Testis (tissue), 5 donors: ENCODE measurements at places on chromosomes 1 and 21. TPM values are rescaled to one million over a fixed set of nuclear protein-coding genes. Genes with fewer than 3 reads are reported as not detected.

GRCh38 chr1:5622412-5622811, 369.8 kb downstream of the NPHP4 start:
- H3K36me3 ChIP-seq, result no peaks in the 10 kb centered on the region
- no peak overlapping the region for H3K4me3 ChIP-seq
- H3K4me1 ChIP-seq, result no peaks in the 10 kb centered on the region
- DNase-seq, result no peak

DNA sequence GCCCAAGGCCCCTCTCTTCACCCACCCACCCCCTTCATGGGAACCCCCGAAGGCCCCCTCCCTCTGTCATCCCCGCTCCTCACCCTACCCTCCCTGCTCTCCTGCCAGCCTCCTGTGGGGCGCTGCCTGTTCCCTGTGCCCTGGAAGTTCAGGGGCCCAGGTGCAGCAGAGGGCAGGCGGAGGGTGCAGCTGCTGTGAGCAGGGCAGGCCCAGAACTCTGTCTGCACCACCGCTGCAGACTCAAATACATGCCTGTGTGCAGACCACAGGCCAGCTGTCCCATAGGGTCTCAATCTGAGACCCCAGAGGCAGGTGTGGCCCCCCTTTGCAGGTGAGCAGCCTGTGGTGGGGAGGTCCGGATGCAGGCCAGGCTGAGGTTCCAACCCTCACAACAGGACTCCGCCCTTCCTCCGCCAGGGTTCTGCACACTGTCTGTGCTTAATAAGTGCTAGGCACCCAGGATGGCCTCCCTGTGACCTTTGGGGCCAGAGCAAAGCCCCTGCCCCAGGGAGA, 62.5 kb downstream of the WNT9A start:
- H3K4me3 ChIP-seq, result no peak overlapping the region
- no peaks in the 10 kb centered on the region for H3K36me3 ChIP-seq
- H3K27me3 ChIP-seq, result no peaks in the 10 kb centered on the region
- peak overlapping the region; percentile 88 for H3K27ac ChIP-seq

DNA sequence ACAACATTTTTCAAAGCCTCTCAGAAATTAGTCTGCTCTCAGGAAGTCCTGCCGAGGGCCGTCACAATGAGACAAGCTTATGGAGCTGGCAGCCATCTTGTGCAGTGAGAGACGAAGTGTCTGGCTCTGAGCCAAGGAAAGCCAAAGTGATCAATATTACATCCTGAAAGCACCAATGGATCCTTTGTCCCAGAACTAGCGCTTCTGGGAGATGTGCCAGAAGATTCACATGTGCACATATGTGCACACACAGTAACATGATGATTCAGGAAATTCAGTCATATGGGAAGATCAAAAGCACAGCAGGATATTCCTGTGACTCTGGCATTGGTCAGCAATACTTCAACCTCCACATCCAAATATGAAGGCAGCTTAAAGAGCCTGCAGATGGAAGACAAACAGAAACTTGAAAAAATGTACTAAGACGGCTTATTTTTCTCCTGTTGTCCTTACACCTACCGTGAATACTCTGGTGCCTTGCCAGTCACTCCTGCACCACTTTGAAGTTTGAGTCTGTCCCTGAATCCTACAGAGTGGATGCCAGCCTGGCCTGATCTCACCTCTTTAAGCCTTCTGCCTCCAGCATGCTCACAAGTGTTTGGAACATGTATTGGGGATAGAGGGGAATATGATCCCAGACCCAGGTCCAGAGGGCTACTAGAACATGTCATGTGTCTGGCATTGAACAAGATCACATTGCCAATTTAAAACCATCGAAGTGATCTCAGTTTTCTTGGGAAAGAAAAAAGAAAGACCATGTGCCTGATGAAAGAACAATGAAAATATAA, 44.5 kb upstream of the PRRX1 start:
- peaks cover 4% of the 10 kb centered on the region for H3K4me1 ChIP-seq
- H3K4me3 ChIP-seq, result no peak overlapping the region
- H3K36me3 ChIP-seq, result no peaks in the 10 kb centered on the region

GRCh38 chr1:50328552-50328951, 94.7 kb downstream of the DMRTA2 start:
- no peak overlapping the region for H3K27ac ChIP-seq
- no peaks in the 10 kb centered on the region for H3K27me3 ChIP-seq
- no peak overlapping the region for H3K4me3 ChIP-seq
- H3K4me1 ChIP-seq, result no peaks in the 10 kb centered on the region
- no peak for DNase-seq
- H3K36me3 ChIP-seq, result no peaks in the 10 kb centered on the region

Gene APOBEC4
- total RNA-seq, result 4.9 TPM

GRCh38 chr21:19197950-19198349, 794.4 kb upstream of the TMPRSS15 start:
- no peak overlapping the region for H3K4me3 ChIP-seq
- H3K27ac ChIP-seq, result no peak overlapping the region
- no peaks in the 10 kb centered on the region for H3K4me1 ChIP-seq
- H3K27me3 ChIP-seq, result no peaks in the 10 kb centered on the region
- DNase-seq, result no peak
- H3K36me3 ChIP-seq, result no peaks in the 10 kb centered on the region

DNA sequence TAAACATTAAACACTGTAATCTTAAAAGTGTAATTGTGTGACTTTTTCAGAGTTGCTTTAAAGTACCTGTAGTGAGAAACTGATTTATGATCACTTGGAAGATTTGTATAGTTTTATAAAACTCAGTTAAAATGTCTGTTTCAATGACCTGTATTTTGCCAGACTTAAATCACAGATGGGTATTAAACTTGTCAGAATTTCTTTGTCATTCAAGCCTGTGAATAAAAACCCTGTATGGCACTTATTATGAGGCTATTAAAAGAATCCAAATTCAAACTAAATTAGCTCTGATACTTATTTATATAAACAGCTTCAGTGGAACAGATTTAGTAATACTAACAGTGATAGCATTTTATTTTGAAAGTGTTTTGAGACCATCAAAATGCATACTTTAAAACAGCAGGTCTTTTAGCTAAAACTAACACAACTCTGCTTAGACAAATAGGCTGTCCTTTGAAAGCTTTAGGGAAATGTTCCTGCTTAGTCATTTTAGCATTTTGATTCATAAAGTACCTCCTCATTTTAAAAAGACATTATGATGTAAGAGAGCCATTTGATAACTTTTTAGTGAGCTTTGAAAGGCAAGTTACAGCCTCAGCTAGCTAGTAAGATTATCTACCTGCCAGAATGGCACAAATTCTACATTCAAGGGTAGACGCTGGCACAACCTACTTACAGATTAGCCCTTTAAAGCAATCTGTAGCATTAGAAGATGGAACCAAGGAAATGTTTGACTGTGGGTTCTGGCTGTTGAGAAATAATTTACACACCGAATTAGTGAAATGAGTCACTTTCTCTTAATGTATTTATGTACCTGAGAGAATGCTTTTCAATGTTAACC, 9.4 kb downstream of the SOD1 start:
- no peak for DNase-seq
- no peak overlapping the region for H3K27ac ChIP-seq
- no peaks in the 10 kb centered on the region for H3K36me3 ChIP-seq
- H3K4me3 ChIP-seq, result no peak overlapping the region
- H3K27me3 ChIP-seq, result no peaks in the 10 kb centered on the region

DNA sequence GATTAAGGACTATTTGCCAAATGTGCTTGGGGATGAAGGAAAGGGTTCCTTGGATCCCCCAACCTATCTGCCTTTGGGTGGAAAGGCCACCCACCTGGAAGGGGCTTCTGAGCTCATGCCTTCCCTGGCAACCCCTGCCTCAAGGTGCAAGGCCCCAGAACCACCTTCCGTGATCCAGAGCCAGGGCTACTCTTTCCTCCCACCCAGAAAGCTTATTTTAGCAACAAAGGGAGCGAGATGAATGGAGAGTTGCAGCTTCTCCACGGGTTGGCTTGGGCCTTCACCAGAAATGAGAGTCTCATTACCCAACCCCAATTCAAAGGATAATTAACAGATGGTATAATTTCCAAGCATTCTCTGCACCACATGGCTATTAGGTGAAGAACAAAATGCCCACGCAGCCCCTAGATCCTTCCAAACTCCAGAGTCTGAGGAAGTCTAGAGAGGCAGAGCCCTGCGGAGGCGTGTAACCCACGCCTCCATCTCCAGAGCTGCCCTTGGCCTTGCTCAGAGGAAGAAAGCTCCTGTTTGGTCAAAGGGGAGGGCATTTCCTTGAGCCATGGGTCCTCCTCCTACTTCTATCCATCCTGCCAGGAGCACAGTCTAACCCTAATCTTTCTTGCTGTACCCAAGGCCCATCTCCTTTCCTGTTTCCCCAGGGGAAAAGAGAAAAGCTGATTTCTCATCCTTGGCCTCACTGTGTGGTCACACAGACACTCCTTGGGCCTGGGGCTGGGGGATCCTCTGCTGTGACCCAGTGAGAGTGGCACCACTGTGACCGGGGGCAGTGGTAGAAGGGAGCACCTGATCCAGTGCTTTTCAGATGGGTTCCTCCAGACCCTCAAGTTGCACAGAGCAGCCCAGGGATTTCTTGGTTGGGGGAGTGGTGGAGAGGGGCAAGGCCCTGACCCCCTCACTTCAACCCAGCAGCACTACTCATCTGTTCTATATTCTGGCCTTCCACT, 1.7 kb upstream of the CELSR2 start:
- no peaks in the 10 kb centered on the region for H3K36me3 ChIP-seq
- DNase-seq, result no peak
- H3K27me3 ChIP-seq, result no peaks in the 10 kb centered on the region
- peaks cover 12% of the 10 kb centered on the region for H3K4me1 ChIP-seq

Gene TTC22
- total RNA-seq, result 0.94 TPM

- no peak for DNase-seq
- H3K4me1 ChIP-seq, result no peaks in the 10 kb centered on the region
- no peak overlapping the region for H3K4me3 ChIP-seq
- H3K36me3 ChIP-seq, result no peaks in the 10 kb centered on the region
- no peaks in the 10 kb centered on the region for H3K27me3 ChIP-seq
Measured at GRCh38 chr1:209463441-209463840, 120.1 kb upstream of the CAMK1G start.

DNA sequence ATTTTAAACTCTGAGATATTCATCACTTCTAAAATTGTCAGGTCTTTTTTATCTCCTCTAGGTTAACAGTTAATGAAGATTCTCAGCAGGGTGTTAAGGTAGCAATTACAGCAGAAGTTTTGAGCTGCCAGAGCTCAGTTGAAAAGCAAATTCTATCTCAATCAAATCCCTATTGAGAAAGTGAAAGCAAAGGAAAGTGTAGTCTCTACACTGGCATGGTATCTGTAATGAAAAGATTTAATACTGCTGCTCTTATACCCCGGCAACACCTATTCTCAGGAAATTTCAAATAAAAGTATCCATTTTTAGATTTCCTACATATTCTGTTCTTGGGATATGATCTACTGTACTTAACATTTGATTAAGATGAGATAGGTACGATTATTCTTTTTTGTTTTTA, 913.5 kb downstream of the MRPL39 start:
- H3K27me3 ChIP-seq, result no peaks in the 10 kb centered on the region
- H3K27ac ChIP-seq, result no peak overlapping the region
- H3K4me1 ChIP-seq, result no peaks in the 10 kb centered on the region
- no peaks in the 10 kb centered on the region for H3K36me3 ChIP-seq
- no peak for DNase-seq

Gene BACE2
- 28.6 TPM for total RNA-seq

GRCh38 chr1:158199849-158200248, 19.2 kb downstream of the CD1D start:
- no peak for DNase-seq
- H3K27me3 ChIP-seq, result no peaks in the 10 kb centered on the region
- no peaks in the 10 kb centered on the region for H3K36me3 ChIP-seq
- no peak overlapping the region for H3K27ac ChIP-seq
- H3K4me3 ChIP-seq, result peak overlapping the region; percentile 23
- no peaks in the 10 kb centered on the region for H3K4me1 ChIP-seq

GRCh38 chr1:3690282-3691065, 38.2 kb downstream of the TP73 start:
- DNase-seq, result no peak
- H3K27ac ChIP-seq, result no peak overlapping the region
- no peaks in the 10 kb centered on the region for H3K36me3 ChIP-seq
- H3K27me3 ChIP-seq, result no peaks in the 10 kb centered on the region
- no peak overlapping the region for H3K4me3 ChIP-seq

- no peaks in the 10 kb centered on the region for H3K27me3 ChIP-seq
- peaks cover 57% of the 10 kb centered on the region for H3K4me1 ChIP-seq
- peak overlapping the region; percentile 66 for H3K27ac ChIP-seq
Measured at GRCh38 chr1:229024528-229025130, 246.3 kb upstream of the RAB4A start.

Gene LRRC7
- 6.9 TPM for total RNA-seq

Gene NTRK1
- total RNA-seq, result 14.6 TPM

- H3K36me3 ChIP-seq, result no peaks in the 10 kb centered on the region
- H3K4me1 ChIP-seq, result no peaks in the 10 kb centered on the region
Measured at GRCh38 chr21:44523567-44524413, 16.2 kb downstream of the KRTAP10-1 start.

Gene SUSD4
- 17.7 TPM for total RNA-seq

DNA sequence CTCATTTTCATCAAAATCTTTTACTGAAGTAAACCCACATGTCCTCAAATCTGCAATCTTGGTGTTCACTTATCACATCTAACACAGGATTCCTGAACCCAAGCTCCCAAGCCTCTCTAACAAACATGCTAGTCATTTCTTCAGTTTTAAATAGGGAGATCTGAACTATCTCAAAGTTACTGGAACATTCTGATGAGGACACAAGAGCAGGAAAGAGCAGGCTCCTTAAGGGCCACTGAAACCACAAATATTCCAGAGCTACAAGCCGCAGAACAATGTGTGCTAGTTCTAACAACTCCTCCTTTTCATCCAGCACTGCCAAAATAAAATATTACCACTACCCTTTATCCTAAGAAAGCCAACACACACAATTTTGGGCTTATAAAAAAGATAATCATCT, 38.9 kb downstream of the WARS2 start:
- peak overlapping the region; percentile 35 for H3K27ac ChIP-seq
- H3K36me3 ChIP-seq, result no peaks in the 10 kb centered on the region
- H3K27me3 ChIP-seq, result no peaks in the 10 kb centered on the region
- peak; percentile 46 for DNase-seq

DNA sequence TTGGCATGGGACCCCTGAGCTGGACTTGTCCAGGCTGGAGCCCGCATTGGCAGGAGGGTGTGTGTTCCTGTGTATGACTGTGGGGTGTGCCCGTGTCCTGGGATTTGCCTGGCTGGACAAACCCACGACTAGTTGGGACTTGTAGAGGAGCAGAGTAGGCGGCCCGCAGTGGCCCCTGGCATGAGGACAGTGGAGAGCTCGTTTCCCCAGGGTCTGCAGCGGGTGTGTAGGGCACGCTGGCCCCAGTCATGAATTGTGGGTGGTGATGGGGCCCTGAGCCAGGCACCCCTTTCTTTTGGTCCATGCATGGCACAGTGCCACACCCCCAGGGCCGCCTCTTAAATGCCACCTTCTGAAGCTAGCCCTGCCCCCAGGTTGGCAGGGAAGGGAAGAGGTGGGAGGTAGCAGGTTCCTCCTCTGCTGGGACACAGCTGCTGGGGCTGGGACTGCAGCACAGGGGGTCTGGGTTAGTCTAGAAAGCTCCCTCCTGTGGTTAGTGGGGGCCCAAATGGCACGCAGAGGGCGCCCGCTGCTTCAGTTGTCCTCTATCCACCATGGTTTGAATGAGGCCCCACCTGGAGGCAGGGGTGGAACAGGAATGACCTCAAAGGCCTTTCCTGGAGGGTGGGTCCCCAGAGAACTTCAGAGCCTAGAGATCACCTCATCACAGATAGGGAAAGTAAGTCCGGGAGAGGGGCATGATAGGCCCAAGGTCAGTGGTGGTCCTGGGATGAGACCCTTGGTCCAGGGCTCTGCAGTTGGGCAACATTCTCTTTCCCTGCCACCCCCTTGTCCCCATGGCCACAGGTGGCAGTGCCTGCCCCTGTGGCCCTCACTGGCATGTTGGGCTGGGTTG, 4.1 kb downstream of the CROCC start:
- H3K4me1 ChIP-seq, result no peaks in the 10 kb centered on the region
- H3K4me3 ChIP-seq, result no peak overlapping the region
